ENCODE measurements at places on chromosomes 3 and 15.

- DNase-seq: no peak
Measured at GRCh38 chr3:44969828-44970179, 6.2 kb downstream of the ZDHHC3 start.

DNA sequence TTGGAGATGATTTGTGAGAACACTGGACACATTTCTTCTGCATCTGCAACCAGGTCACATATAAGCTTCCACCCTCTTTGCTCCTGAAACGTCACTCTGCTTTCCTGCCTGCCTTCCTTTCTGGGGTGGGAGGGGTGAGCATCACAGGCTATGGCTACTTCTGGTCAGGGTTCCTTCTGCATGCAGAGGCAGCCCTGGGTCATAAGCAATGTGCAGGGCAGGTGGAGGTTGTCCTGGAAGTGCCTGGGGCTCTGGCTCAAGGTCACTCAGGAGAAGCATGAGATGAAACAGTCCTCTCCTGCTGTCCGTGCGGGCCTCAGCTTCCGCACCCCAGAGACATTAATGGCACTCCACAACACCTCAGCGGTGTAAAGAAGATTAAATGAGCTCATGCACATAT is 15.1 kb downstream of the SLC6A20 start:
- DNase-seq: no peak

GRCh38 chr3:54433846-54434245 is 311.5 kb downstream of the CACNA2D3 start:
- DNase-seq: no peak

DNA sequence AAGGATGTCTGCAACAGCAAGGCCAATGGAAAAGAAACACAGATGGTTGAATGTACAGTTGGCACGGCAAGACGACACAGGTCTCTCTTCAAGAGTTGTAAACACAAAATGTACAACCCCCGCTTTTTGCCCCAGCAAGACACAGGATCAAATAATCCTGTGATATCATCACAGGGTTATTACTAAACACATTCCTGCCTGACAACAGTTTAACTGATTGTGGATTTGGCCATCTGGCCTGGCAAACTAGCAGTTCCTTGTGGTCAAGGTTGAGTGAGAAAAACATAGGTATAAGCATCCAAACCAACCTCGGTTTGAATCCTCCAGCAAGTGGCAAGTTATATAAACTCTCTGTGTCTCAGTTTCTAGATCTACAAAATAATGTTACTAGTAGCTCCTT is 23.4 kb downstream of the PARP16 start:
- DNase-seq: no peak

- DNase-seq: no peak
Measured at GRCh38 chr3:5197022-5197421, 9.5 kb downstream of the EDEM1 start.

DNA sequence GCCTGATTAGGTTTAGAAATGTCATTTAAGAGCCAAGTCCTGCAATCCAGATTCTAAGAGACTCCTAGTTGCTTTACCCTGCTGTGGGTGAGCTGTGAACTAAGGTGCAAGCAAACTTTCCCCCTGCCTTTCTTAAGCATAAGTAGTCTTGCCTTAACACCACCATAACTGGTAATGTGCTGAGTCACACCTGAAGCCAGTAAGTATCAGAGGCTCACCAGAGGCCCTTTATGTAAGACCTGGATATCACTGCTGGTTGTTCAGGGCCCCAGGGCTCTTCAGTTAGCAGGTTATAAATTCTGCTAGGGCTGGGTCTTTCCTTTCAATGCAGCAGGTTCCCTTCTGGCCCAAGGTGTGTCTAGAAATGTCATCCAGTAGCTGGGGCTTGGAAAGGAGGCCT is 509.9 kb downstream of the VGLL3 start:
- no peak for DNase-seq

All from retina (tissue), 1 donor.